ENCODE measurements at places on chromosomes 13 and 19.
A peak's percentile ranks its signal among the peaks of the same experiment; 100 is the strongest.

- DNase-seq, result no peak
Observed at GRCh38 chr13:111160648-111161047, 45.5 kb downstream of the ARHGEF7 start.

DNA sequence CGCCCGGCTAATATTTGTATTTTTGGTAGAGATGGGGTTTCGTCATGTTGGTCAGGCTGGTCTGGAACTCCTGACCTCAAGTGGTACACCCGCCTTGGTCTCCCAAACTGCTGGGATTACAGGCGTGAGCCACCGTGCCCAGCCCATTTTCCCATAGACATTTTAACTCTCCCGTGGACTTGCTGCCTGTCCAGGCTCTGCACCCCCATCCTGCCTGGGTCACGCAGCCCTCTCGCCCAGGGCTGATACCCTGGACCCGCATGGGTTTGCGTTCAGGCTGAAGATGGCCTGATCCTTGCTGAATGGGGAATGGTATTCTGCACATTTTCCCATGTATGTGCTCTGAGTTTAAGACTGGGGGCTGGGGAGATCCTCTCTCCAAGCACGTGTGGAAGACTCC lies 46.0 kb upstream of the RANBP3 start:
- no peak for DNase-seq

DNA sequence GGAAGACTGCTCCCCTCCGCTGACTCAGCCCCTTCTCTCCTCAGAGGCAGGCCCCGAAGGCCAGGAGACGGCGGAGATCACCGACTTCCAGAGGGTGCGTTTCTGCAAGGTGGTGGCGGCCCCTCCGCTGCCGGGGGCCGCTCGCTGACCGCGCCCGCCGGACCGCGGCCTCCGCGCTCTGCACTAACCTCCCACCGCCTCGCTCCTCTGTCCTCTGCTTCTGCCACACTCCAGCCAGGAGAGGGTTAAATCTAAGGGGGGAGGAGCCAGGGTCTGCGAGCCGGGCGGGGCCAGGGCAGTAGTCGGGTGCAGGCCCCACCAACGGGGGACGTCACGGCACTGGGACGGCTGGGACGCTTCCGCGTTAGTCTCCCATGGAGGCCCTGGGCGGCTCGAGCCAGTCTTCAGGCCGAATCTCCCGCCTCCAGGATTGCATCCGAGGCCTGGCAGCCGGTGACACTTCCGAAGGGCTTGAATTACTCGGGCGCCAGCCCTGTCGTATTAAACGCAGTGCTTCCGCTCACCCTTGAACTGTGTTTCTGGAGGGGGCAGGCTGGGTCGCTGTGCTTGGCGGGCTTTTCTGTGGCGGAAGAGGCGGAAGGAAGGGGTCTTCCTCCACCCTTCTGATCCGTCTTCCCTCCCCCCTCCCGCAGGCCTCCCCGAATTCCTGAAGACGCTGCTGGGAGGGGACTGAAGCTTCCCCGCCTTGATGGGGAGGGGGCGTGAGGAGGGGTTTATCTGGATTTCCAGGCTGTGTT lies 1.2 kb upstream of the INAFM1 start:
- DNase-seq, result peak; percentile 83

GRCh38 chr19:2976609-2977000 lies 759 bp upstream of the TLE6 start:
- no peak for DNase-seq

DNA sequence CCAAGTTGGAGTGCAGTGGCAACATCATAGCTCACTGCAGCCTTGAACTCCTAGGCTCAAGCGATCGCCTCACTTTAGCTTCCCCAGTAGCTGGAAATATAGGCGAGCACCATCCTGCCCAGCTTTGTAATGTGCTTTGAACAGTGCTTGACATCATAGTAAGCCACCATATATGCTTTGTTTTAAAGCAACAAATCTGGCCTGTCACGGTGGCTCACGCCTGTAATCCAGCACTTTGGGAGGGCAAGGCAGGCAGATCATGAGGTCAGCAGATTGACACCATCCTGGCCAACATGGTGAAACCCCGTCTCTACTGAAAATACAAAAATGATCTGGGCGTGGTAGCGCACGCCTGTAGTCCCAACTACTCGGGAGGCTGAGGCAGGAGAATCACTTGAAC lies 1.8 kb upstream of the SLC7A1 start:
- DNase-seq, result no peak

GRCh38 chr13:107835339-107836018 lies 379.9 kb downstream of the LIG4 start:
- DNase-seq, result no peak

GRCh38 chr13:95083758-95084157 lies 217.5 kb downstream of the ABCC4 start:
- DNase-seq, result no peak

DNA sequence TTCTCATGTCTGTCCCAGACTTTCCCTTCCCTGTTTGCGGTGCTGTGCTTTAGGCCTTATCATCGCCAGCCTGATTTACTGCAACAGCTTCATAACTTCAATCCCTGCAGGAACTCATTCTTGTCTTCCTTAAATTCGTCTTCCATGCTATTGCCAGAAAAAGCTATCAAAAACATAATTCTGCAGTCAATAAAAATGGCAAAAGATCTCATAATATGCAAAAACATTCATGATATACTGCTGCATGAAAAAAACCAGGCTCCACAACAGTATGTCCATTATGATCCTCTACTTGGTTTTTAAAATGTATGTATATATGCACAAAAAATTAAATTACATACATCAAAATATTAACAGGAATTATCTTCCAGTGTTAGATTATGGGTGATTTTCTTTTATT lies 28.4 kb downstream of the TGDS start:
- no peak for DNase-seq

- no peak for DNase-seq
Observed at GRCh38 chr13:109744512-109745051, 41.8 kb downstream of the IRS2 start.

DNA sequence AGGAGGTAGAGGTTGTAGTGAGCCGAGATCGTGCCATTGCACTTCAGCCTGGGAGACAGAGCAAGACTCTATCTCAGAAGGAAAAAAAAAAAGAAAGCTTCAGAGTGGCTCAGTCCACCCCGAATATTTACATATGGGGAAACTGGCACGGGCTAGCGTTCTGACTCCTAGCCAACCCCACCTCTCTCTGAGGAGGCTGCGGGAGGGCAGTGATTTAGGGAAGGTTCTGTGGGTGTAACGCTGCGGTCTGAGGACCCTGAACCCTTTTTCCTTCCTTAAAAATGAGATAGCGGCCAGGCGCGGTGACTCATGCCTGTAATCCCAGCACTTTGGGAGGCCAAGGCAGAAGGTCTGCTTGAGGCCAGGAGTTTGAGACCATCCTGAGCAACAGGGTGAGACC lies 5.0 kb downstream of the LRRC25 start:
- DNase-seq, result no peak

GRCh38 chr13:28138012-28138755 lies at the start of gene PAN3:
TSS of gene PAN3 (plus strand) at chr13:28138545. CDS start at chr13:28138658, 113 bp downstream.
- peak; percentile 85 for DNase-seq

DNA sequence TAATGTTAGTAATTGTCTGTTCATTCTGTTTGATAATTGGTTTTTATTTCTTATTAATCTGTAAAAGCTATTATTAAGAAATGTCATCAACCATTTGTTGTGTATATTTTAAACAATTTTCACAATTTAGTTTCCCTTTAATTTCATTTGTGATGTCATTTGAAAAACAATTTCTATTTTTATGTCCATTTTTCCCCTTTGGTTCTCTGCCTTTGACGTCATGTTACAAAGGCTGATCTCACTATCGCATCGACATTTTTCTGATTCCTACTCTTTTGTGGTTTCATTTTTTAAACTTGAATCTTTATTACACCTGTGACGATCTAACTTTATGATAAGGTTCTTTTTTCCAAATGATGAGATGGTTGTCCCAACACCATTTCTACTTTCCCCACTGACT lies 191.0 kb upstream of the ZNF507 start:
- DNase-seq, result no peak

- DNase-seq, result peak; percentile 59
Observed at GRCh38 chr19:13920940-13921747, 15.1 kb downstream of the CC2D1A start.

DNA sequence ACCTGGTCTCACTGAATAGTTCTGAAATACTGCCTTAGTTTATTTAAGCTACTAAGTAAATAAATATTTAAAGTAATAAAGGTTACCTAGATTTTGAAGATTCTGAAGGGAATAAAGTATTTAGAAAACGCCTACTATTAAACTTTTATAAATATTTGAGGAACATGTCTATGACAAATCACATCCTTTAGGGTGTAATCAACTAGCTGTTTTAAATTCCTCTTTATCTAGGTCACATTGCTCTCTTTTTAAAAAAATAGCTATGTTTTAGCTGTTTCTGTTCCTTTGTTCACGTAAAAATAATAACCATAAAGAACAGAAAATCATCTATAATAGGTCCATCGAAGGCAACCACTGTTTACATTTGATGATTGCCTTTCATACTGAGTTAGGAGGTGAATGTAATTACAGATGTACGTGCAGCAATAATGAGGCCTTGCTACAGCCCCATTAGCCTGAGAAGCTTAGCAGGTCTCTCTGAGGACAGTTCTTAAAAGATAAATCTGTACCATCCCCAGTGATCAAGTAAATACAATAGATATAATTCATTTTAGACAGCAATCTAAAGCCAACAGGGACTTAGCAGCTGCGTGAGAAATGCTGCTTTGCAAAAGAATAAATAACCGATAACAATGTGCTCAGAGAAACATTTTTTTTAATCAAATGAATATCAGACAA lies 449.5 kb downstream of the LIG4 start:
- DNase-seq, result peak; percentile 82

- no peak for DNase-seq
Observed at GRCh38 chr13:93843082-93843481, 616.5 kb downstream of the GPC6 start.

GRCh38 chr19:13726323-13726722 lies 38.0 kb upstream of the MRI1 start:
- no peak for DNase-seq

DNA sequence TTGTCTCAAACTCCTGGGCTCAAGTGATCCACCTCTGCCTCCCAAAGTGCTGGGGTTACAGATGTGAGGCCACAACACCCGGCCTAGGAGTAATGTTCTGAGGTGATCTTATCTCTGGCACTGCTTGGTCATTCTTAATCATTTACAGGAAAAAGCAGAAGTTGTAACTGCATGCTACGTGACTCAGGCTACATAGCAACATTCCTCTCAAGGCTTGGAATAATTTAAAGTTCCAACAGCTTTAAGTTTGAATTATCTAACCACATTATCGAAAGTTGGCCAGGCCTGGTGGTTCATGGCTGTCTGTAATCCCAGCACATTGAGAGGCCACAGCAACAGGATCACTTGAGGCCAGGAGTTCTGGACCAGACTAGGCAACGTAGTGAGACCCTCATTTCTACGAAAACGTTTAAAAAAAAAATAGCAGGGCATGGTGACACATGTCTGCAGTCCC lies 3.9 kb upstream of the B9D2 start:
- DNase-seq, result no peak

DNA sequence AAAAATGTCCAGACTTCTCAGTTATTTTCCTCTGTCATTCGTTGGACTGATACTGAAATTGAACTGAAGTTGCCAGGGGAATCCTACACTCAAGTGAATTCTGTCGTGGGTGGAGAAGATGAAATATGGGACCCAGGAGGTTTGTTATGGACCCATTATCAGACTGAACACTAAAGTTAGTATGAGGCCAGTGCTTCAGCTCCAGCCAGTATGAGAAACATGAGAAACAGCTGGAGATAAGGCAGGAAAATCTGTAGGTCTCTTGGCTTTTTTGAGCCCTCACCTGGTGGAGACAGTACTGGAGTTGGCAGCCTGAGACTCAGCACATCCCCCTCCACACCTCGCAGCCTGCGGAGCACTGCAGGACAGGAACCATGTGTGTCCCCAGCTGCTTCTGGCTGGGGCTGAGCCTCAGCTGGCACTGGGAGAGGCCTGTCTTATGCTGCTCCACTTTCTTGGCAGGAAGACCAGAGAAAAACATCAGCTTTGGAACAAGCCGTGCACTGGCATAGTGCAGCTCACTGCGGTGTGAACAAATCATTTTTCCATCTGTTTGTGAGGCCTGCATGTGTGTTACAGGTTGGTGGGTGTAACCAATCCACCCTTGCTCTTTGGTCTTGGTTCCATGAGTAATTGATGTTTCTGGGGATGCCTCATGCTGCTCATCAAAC lies 641.0 kb downstream of the FGF9 start:
- DNase-seq, result no peak

DNA sequence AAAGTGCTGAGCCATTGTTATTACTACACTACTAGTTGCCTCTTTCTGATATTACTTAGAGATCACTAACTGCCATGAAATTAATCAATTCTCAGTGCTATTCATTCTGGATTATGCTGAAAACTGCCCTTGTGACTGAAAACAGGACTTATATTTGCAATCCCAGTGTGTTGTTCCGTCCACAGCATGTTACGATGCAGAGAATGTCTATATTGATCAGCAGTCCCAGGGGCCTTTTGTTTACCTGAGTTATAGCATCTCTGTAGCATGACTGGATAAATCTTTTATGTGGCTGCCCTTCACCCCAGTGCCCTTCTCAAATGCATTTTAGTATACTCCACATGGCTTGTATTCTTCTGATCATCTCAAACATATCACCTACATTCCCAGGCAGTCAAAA lies 251.0 kb downstream of the GPC5 start:
- DNase-seq, result no peak

GRCh38 chr13:28022848-28023518 lies 34.5 kb upstream of the URAD start:
- no peak for DNase-seq

GRCh38 chr13:36718686-36719085 lies 44.9 kb downstream of the SERTM1 start:
- no peak for DNase-seq

DNA sequence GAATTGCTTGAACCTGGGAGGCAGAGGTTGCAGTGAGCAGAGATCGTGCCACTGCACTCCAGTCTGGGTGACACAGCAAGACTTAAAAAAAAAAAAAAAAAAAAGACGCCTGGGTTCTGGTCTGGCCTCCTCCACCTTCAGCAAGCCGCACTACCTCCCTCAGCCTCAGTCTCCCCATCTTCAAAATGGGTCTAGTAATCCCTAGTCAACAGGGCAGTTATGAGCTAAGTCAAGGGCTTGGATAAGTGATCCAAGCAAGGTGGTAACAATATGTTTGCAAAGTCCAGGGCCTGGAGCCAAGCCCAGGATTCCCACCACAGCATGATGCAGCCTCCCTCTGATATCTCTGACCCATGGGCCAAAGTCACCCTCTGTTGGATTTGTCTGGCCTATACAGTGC lies 4.4 kb downstream of the KDELR1 start:
- no peak for DNase-seq

- no peak for DNase-seq
Observed at GRCh38 chr19:11044431-11044830, 44.8 kb upstream of the LDLR start.

- peak; percentile 21 for DNase-seq
Observed at GRCh38 chr13:35760735-35761281, 284.3 kb upstream of the MAB21L1 start.
